ENCODE measurements at places on chromosomes 12 and 14.
A peak's percentile ranks its signal among the peaks of the same experiment; 100 is the strongest.

DNA sequence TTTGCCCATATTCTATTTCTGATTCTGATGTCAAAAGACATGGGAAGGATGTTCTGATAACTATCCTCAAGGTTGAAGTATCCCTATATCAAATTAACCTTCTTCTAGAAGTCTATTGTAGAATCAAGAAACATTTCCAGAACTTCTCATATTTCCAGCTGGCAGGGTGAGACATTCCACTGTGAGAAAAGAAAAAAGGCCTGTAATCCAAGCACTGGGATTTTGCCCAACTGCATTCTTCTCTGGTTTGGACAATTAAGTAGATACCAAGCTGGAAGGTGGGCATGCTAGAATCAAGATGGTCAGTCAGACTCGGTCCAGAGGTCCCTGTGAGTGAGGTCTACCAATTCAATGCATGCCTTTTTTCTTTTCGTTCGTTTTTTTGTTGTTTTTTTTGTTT lies 60.9 kb downstream of the MAP3K9 start:
- DNase-seq = no peak

GRCh38 chr12:105218434-105218833 lies 17.5 kb downstream of the APPL2 start:
- DNase-seq = no peak

- DNase-seq = peak; percentile 66
These were observed 24.8 kb downstream of the CLECL1 start for GRCh38 chr12:9707864-9708808.

- no peak for DNase-seq
These were observed 265.0 kb downstream of the SSPN start for GRCh38 chr12:26460361-26460760.

DNA sequence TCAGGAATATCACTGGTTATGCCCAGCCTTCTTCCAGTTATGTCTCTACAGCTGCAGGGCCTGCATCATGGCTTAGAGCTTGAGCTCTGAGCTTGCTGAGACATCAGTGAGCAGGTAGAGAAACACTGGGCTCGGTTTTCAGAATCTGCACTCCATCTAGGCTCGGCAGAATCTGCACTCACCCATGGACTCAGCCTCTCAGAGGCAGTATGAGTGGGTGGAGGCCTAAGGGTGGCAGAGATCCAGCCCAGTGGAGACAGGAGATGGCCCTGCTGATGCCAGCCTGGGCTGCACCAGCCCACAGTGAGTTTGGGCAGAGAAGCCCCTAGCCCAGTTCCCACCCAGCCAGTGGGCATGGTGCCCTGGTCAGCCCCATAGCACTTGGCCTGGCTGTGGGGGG lies 12.8 kb downstream of the KRT80 start:
- no peak for DNase-seq

Measured in activated CD4-positive, alpha-beta T cell treated with anti-CD3 and anti-CD28 coated beads, Interleukin-2, amount 50 U/mL, for 4 hours (primary cell).